ENCODE measurements at places on chromosomes 1 and 21. TPM values are rescaled to one million over a fixed set of nuclear protein-coding genes. Genes with fewer than 3 reads are reported as not detected.

The ANXA9 gene
- polyA plus RNA-seq = 1.1 TPM

The RCC1 gene
- polyA plus RNA-seq = 52.3 TPM

The TMEM234 gene
- polyA plus RNA-seq = 16.2 TPM

The HSD3B2 gene
- not detected for polyA plus RNA-seq

The SRM gene
- 164 TPM for polyA plus RNA-seq

Measured in mammary epithelial cell (primary cell).